ENCODE measurements at places on chromosomes 1 and 21.
A peak's percentile ranks its signal among the peaks of the same experiment; 100 is the strongest.

DNA sequence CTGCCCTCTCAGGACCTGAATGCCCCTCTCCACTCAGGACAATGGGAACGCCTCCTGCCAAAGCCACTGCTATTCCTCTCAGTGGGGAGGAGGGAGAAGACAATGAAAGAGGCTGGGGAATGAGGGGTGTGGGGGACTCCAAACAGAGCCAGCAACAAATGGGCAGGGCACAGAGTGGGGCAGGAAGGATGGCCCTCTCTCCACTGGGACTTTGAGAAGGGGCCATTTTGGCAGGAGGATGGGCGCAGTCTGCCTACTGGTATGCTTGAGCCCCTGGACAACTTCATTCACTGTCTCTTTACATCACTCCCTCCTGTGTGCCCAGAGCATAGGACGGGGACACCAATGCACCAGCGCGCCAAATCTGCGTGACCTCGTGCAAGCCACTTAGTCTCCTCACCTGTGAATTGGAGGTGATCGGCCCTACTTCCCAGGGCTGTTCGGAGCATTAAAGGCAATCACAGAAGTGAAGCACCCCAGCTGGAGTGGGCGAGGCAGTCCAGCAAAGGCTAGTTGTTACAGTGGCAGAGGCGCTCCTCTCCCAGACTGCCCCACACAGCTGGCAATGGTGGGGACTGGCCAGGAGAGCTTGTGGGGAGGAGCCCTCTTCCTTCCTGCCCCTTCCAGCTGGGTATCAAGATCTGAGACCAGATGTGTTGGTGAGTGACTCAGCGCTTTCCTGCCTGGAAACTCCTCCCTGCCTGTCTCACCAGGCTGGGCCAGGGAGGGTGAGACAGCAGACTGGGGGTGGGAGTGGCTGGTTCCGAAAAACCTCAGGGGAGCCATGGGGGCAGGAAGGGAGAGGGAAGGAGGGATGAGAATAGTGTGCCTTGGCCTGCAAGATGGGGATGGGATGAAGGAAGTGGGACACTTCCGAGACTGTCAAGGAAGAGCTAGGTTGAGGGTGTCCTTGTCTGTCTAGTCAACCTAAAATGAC lies 22.4 kb upstream of the SYNC start:
- DNase-seq, result peak; percentile 93

GRCh38 chr1:223319905-223320580 lies 43.9 kb downstream of the SUSD4 start:
- no peak for DNase-seq

DNA sequence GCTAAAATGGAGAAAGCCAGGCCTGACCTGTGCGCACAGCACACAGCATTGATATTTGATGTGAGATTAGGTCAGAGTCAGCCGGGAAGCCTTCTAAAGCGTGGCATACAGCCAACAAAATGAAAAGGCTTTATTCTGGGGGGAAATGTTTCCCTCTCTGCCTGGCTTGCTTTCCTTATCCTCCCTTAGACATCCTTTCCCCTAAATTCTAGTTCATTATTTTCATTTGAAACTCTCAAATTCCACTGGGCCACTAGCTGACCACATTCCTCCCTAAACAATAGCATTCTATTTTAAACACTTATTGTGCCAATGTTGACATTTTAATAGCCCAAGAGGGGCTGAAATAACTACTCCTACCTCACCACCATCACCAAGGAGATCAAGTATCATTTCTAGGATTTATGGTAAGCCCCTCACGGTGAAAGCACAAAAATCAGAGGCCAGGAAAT lies 49.4 kb downstream of the LEPR start:
- no peak for DNase-seq

GRCh38 chr1:220819467-220820026 lies 32.8 kb downstream of the MTARC1 start:
- no peak for DNase-seq

DNA sequence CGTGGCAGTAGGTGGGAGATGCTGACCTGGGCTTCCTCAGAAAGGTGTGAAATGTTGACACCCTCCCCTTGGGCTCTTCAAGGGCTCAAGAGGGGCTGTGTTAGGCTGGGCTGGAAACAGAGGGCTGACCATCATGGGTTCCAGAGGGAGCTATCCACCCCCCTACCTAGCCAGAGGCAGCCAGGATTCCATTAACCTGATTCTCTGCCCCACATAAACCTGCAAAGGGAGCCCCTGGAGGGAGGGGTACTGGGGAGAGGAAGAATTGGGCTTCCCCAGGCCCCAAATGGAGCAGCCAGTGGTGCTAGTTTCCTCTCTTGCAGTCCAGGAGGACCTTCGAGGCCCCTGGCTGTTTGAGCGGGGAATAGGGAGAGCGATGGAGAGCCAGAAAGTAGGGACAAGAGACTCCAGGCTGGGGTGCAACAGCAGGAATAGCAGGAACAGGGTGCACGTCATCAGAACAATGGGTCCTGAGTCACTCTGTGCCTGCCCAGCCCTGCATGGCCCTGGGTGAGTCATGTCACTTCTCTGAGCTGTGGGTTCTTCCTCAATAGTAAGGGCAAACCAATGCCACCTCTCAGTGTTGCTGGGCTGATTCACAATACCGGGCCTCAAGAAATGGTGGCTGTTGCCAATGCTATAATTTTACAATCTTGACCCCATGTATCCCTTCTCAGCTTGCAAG lies 121.2 kb downstream of the EPHB2 start:
- DNase-seq, result no peak

GRCh38 chr1:212667223-212668139 lies 32.2 kb downstream of the BATF3 start:
- no peak for DNase-seq

GRCh38 chr1:68188644-68189340 lies 43.5 kb downstream of the WLS start:
- no peak for DNase-seq

GRCh38 chr1:89822109-89822962 lies 1.5 kb downstream of the LRRC8D start:
- no peak for DNase-seq

DNA sequence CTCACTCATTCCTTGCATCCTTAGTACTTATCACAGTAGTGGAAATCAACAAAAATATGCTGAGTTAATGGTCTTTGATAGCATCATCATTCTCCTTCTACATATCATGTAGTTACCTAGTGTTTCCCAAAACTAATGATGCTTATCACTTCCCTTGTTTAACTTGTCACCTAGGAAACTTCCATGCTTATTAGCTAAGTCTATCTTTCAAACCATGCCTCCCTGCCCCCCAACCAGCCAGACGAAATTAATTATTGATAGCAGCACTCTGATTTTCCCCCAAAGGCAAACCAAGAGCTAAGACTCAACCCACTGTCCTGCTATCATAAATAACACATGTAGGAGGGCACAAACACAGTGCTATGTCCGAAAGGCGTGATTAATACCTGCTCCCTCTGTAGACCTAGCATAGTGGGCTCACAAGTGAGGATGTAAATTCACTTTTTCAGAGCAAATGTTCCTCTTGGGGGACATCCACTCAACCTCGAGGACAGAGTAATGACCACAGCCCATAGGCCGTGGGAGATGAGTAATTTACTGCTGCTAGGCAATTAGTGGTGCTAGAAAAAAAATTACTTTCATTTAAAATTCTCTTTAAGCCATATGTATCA lies 25.8 kb upstream of the LPAR3 start:
- DNase-seq, result no peak

DNA sequence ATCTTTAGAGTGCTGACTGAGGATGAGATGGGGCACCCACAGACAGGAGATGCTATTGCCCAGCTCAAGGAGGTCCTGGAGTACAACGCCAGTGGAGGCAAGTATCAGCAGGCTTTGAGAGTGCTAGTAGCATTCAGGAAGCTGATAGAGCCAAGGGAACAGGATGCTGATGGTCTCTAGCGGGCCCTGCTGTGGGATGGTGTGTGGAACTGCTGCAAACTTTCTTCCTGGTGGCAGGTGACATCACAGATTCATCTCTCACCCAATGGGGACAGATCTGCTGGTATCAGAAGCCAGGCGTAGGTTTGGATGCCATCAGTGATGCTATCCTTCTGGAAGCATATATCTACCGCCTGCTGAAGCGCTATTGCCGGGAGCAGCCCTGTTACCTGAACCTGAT lies 609.8 kb upstream of the NCAM2 start:
- DNase-seq, result no peak

GRCh38 chr1:25018110-25018735 lies 88.1 kb upstream of the RUNX3 start:
- DNase-seq, result no peak

- no peak for DNase-seq
These were observed 4.6 kb downstream of the ACBD6 start for GRCh38 chr1:180497826-180498225.

DNA sequence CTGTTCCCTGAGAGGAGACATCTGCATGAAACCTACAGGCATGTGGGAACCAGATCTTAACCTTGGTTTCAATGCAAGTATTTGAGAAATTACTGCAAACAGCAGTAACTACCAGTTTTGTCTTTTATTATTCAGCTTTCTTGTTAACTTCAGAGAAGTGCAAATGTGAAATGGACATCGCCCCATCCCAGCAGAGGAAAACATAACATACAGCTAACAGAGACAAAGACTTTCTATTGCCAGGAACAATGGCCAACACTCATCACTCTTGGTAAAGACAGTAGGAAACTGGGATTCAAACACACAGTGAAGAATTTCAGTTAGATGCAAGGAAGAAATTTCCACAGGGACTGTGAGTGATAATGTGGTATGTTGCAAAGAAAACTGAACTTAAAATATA lies 115.1 kb downstream of the SLC30A10 start:
- no peak for DNase-seq

DNA sequence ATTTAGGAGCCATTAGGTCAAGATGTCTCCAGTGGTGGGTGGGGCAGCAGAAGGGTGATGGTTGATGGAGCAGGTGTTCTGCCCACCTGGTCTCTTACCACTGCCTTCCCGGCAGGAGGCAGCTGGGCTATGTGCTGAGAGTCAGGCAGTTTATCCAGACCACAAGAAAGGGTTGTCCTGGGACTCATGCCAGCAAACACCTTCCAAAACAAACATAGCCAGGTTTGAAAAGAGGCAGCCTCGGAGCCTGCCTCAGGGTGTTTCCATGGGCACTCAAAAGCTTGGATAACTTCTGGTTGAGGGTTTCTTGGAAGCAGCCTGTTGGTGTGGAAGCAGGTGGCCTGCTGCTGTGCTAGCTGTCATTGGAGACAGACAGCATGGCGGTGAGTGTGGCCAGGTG lies 187.2 kb downstream of the PCP4 start:
- DNase-seq, result no peak

GRCh38 chr21:42353623-42354022 lies 2.8 kb upstream of the TFF2 start:
- DNase-seq, result no peak

DNA sequence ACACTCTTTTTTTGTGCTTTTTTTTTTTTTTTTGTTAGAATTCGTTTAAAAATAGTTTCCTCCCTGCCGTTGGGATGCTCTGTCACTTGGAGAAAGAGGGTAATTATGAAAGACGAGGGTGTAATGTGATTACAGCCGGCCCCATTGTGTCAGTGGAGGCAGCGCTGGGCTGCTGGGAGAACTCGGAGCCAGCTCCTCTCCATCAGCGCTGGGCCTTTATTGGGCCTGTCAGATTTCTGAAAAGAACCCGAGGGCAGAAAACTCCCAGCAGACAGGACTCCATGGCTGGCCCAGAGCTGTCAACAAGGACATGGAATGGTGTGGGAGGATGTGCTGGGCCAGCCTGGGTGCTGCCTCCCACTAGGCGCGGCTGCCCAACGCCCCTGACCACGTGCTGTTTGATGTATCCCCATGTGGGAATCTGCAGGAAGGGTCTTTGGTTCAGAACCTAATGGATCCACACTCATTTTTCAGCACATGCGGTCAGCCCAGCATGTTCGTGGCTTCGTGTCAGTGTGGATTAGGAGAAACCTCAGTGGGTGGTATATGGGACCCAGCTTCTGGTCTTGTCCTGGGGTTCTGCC lies 222.6 kb upstream of the KIAA0040 start:
- no peak for DNase-seq

DNA sequence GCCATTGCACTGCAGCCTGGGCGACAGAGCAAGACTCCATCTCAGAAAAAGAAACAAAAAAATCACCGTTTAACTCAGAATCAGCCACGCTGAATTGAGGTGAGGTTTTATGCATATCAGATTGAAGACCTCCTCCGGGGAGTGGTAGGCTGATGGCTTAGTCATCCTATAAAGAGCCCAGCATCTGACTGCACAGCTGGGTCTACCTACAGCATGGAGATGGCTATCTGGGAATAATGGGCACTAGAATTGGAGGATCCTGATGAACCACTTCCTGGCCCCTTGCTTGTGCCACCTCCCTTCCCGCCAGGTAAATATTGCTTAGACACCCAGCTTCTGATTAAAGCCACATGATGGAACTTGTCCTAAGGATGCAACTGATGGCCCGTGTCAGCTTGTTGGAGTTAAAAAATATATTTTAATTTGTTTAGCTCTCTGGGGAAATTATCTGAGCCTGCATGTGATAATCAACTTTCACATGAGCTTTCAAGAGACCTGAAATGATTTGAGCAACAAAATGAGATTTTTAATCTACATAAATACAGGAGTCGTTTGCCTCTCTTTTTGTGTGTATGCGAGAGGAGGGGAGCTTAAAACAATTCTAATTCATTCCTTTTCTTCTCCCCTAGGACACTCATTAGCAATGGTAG lies 157.2 kb downstream of the KIF26B start:
- DNase-seq, result no peak

GRCh38 chr1:66446261-66447001 lies 87.5 kb upstream of the SGIP1 start:
- DNase-seq, result peak; percentile 88

DNA sequence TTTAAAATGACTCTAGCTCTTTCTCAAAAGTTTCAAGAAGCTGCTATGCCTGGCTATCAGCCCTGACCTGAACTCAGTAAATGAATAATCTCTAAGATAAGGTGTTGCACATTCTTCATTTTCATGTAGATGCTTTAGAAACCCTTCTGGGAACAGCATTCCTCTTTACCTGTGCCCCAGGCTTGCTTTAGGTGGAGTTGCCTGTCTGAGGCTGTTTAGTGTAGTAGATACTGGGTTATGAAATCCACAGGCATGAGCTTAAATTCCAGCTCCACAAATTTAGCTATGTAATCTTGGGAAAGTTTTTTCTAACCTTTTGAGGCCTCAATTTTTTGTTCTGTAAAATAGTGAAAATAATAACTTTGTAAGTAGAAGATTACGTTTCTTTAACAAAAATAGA lies 41.6 kb downstream of the ATP6V1G3 start:
- DNase-seq, result no peak

GRCh38 chr1:168220470-168220871 lies 5.3 kb upstream of the SFT2D2 start:
- no peak for DNase-seq

GRCh38 chr1:18134324-18135046 lies 26.9 kb downstream of the IGSF21 start:
- no peak for DNase-seq

DNA sequence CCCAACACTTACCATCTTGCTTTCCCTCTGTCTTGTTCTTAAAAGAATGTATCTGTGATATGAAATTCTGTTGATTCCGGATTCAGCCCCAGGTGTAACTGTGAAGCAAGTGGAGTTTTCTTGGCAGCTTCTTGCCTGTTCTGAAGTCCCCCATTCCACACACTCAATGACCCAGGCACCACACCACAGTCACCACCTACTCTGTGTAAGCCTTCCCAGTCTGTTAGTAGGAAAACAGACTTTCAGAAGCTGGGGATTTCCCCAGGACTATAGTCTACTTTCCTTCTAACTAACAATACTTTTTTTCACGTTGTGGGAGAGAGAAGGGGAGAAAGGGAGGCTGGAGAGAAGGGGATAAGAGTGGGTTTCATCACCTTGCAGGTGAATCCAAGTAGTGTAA lies 299.1 kb upstream of the PROX1 start:
- no peak for DNase-seq

GRCh38 chr1:18233176-18233864 lies 125.7 kb downstream of the IGSF21 start:
- DNase-seq, result no peak

Measured in hematopoietic multipotent progenitor cell (in vitro differentiated cells).